ENCODE measurements at places on chromosomes 12 and 14. TPM values are rescaled to one million over a fixed set of nuclear protein-coding genes. Genes with fewer than 3 reads are reported as not detected.

GRCh38 chr14:65150898-65151608, 48.7 kb upstream of the MAX start:
- DNase-seq: no peak

- no peak for DNase-seq
Measured at GRCh38 chr12:12881151-12881909, 10.0 kb upstream of the GPRC5A start.

Gene C12orf50
- not detected for total RNA-seq

Gene HOXC4
- total RNA-seq: 2.3 TPM

Gene TEX52
- total RNA-seq: not detected

- DNase-seq: no peak
Measured at GRCh38 chr14:66038618-66039017, 447.6 kb upstream of the CCDC196 start.

DNA sequence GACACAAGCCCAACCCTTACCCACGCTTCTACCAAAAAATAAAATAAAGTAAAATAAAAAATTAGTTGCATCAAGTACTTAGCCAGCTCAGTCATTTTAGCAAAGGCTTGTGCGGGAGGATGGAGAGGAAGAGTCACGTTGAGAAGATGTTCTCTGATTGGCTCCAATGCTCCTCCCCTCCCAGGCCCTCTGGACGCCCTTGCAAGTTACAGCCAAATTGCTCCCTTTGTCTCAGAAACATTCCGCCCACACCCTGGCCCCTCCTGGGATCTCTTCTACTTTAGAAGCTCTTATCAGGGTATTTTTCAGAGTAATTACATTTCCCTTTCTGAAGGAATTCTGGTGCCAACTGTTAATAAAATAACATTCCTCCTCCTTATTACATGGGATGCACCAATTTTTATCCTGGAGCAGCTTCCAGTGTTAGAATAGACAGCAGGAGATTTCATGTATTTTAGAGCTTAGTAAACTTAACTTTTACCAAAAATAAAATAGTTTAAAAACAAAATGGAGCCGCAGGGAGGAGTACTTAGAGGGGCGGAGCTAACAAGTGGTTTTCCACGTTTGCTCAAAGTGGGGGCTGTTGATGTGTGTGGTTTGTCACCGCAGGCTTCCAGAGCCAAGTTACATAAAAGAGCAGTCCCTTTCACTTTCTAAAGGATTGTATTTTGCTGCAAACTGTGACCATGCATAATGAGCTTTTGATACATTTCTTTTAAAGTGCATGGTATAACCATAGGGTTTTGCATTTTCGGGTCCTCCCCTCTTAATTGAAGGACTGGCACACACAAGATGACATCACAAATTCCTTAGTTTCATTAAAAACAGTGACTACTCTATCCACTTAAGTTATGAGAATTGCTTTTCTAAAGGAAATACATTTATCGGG, 71.7 kb upstream of the RAP1B start:
- DNase-seq: no peak

Gene SIX6
- not detected for total RNA-seq

Gene CLEC4D
- 0.33 TPM for total RNA-seq

GRCh38 chr12:45088608-45089007, 37.7 kb upstream of the DBX2 start:
- DNase-seq: no peak

Gene SLC6A12
- 1.3 TPM for total RNA-seq

Gene SPIC
- not detected for total RNA-seq

- no peak for DNase-seq
Measured at GRCh38 chr12:93825501-93825888, 148.3 kb downstream of the CRADD start.

DNA sequence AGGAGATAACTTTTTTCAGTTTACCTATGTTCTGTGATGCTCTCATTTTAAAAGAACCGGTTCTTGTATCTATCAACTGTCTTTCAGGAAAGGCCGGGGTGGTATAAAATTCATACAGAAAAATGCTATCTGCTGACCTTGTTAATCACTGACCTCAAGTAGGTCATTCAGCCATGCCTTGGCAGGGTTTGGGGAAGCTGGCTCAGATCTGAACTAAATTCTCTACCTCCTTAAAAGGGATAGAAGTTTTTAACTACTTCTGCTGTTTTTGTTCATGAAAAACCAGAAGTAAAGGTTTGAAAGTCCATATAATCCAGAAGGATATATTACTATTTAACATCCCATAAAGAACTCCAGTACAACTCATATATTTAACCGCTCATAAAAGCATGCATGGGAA, 10.1 kb downstream of the MYRFL start:
- DNase-seq: no peak

- no peak for DNase-seq
Measured at GRCh38 chr12:87441511-87441910, 587.7 kb downstream of the C12orf50 start.

DNA sequence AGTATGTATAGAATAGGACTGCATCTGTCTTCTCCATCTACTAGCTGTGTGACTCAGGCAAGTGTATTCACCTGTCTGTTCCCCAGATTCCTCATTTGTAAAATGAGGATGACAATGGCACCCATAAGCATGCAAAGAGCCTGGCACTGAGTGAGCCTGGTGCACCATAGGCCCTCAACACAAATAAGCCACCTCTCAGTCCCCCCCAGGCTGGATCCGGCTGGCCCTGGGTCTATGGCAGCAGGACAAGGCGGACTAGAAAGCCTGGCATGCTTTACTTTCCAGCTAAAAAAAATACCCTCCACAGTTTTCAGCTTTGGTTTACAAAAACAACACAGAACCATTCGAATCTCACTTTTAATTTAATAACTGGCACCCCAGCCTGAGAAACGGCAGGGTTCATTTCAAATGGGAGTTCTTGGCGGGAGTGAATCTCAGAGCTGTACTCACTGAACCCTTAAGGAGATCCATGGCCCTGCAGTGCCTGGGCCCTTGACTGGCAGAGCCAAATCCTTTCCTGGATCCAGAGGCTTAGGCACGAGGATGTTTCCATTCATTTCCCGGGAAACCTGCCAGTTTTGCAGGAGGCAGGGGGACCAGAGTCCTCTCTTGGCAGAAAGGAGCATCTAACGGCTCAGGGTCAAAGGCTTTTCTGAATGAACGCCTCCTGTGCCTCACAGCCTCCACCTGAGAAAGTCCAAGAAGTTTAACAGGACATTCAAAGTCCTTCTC, 17.7 kb downstream of the SYNE3 start:
- DNase-seq: no peak

Gene CLEC6A
- total RNA-seq: not detected

GRCh38 chr14:20578325-20578724, 9.5 kb downstream of the RNASE11 start:
- DNase-seq: no peak

DNA sequence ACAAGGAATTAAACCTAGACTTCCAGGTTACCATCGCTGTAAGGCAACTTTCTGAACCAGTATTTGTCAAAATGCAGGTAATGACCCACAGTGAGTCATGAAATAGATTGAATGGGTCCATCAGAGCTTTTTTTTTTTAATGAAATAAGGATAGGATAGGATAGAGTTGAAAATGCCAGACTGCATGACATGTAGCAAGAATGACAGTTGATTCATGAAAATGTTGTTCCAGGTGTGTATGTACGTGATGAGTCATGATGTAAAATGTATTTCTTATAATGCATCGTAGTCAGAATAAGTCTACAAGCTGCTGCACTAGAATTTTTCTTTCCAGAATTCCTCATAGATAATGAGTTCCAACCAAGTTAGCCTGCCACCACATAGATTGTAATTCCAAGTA, 184.4 kb upstream of the BCL2L14 start:
- DNase-seq: no peak

GRCh38 chr12:43206396-43206795, 345.6 kb downstream of the ADAMTS20 start:
- no peak for DNase-seq

Gene FSCB
- total RNA-seq: 1.6 TPM

DNA sequence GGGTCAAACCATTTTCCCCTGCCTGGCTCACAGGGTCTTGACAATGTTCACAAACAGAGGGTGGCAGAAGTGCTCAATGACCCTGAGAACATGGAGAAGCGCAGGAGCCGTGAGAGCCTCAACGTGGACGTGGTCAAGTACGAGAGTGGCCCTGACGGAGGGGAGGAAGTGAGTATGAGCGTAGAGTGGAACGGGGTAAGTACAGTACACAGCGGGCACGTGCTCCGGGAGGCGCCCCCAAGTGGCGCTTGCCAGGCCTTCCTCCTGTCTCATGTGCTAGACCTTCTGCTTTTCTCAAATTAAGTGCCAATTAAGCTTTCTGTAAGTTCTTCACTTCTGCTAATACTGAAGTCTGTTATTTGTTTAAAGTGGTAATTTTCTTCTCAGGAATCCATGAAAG, 35.9 kb downstream of the XRCC3 start:
- no peak for DNase-seq

DNA sequence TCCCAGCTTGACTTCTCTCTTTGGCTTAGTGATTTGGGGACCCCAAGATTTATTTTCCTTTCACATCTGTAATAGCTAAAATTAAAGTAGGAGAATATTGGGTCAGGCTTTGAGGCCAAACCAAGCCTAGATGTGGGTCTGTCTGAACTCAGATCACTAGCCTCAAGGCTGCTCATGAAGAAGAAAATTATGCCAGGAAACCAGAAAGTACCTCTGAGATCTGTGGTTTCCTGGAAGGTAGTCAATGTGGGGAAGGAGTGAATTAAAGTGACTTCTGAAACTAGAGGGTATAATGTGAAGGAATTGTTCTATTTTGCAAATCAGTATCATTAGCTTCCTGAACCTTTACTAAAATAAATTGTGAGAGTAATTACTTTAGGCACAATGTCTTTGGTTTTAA, 13.4 kb upstream of the CLEC12A start:
- no peak for DNase-seq

Gene MEG3
- total RNA-seq: 49.8 TPM

Gene PTPRB
- total RNA-seq: 36.1 TPM

Measured in breast epithelium (tissue), 4 donors.